ENCODE measurements at places on chromosomes 1 and 21. TPM values are rescaled to one million over a fixed set of nuclear protein-coding genes. Genes with fewer than 3 reads are reported as not detected.

- H3K4me1 ChIP-seq = peaks cover 22% of the 10 kb centered on the region
- no peaks in the 10 kb centered on the region for H3K27me3 ChIP-seq
- no peak for DNase-seq
- no peak overlapping the region for H3K27ac ChIP-seq
- H3K4me3 ChIP-seq = no peak overlapping the region
- H3K36me3 ChIP-seq = peaks cover 31% of the 10 kb centered on the region
Observed at GRCh38 chr1:156012051-156012817, 8.5 kb downstream of the SSR2 start.

Gene NR5A2
- 0.11 TPM for total RNA-seq

Gene KPRP
- total RNA-seq = not detected

DNA sequence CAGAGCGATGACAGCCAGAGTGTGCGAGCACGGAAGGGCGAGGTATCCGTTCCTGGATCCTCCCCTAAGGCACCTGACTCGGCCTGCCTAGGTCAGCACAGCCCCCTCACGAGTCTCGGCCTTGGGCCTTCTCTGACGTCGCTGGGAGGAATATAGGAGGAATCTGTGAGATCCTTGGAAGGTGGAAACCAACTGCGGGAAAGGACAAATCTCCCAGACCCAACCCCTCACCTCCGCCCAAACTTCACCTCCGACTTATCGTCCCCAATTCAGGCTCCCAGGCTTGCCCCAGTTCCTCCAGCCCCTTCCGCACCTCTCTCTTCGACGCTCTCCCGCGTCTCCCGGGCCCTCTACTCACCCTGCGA is 494 bp downstream of the APH1A start:
- H3K4me1 ChIP-seq = peaks cover 26% of the 10 kb centered on the region
- H3K36me3 ChIP-seq = no peaks in the 10 kb centered on the region
- no peaks in the 10 kb centered on the region for H3K27me3 ChIP-seq
- peak overlapping the region; percentile 84 for H3K27ac ChIP-seq
- H3K4me3 ChIP-seq = peak overlapping the region; percentile 89

DNA sequence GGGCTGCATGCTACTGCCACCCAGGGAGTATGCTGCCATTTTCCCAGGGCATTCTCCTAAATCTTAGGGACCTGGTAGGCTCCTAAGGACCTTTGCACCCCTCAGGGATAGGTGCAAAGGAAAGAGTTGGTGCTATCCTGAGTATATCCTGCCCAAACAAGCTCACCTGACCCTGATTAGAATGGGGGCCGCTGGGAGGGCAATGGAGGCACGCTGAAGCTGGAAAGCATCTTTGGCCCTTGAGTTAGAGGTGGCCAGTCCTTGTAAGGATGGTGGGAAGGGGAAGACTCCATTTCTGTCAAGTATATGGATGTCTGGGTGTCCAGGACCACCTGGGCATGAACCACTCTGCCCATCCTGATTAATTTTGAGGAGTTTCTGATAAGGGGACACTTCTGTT is 48.9 kb upstream of the A3GALT2 start:
- H3K4me3 ChIP-seq = no peak overlapping the region
- no peak for DNase-seq
- H3K27me3 ChIP-seq = peaks cover 11% of the 10 kb centered on the region
- no peaks in the 10 kb centered on the region for H3K36me3 ChIP-seq
- H3K4me1 ChIP-seq = no peaks in the 10 kb centered on the region

- H3K4me3 ChIP-seq = no peak overlapping the region
- no peak overlapping the region for H3K27ac ChIP-seq
- DNase-seq = no peak
- no peaks in the 10 kb centered on the region for H3K27me3 ChIP-seq
Observed at GRCh38 chr1:42259059-42259738, 75.8 kb downstream of the FOXJ3 start.

- H3K4me1 ChIP-seq = peaks cover 37% of the 10 kb centered on the region
- H3K4me3 ChIP-seq = no peak overlapping the region
- H3K27ac ChIP-seq = no peak overlapping the region
- no peak for DNase-seq
- no peaks in the 10 kb centered on the region for H3K27me3 ChIP-seq
Observed at GRCh38 chr1:226181996-226182714, 4.4 kb downstream of the ACBD3 start.

GRCh38 chr21:37546299-37546908 is 179.8 kb downstream of the DYRK1A start:
- no peak for DNase-seq
- peaks cover 5% of the 10 kb centered on the region for H3K27me3 ChIP-seq
- H3K27ac ChIP-seq = peak overlapping the region; percentile 85

DNA sequence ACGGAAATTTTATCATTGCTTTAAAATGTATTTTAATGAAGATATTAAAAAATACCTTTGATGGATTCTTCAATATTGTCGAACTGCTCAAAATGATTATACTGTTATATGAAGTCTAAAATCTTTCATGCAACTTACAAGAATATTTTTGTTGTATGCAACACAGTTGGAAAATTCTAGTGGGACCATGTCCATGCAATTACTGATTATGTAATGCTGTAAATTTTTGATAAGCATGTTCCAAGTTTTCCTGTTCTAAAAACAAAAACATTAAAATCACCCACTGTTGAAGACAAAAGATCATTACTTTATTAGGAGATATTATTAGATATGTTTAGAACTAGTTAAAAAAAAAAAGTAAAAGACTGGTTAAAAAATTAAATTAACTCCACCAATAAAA is 132.8 kb downstream of the NFIA start:
- no peaks in the 10 kb centered on the region for H3K36me3 ChIP-seq
- H3K4me3 ChIP-seq = no peak overlapping the region
- DNase-seq = no peak
- H3K27me3 ChIP-seq = no peaks in the 10 kb centered on the region
- no peak overlapping the region for H3K27ac ChIP-seq

GRCh38 chr1:224828691-224829090 is 100.8 kb upstream of the DNAH14 start:
- peaks cover 4% of the 10 kb centered on the region for H3K36me3 ChIP-seq
- H3K27ac ChIP-seq = no peak overlapping the region
- no peak overlapping the region for H3K4me3 ChIP-seq
- H3K27me3 ChIP-seq = peaks cover 45% of the 10 kb centered on the region
- no peaks in the 10 kb centered on the region for H3K4me1 ChIP-seq

Gene NTMT2
- not detected for total RNA-seq

GRCh38 chr1:70719154-70719553 is 308.1 kb downstream of the CTH start:
- no peak overlapping the region for H3K4me3 ChIP-seq
- H3K36me3 ChIP-seq = no peaks in the 10 kb centered on the region
- no peaks in the 10 kb centered on the region for H3K4me1 ChIP-seq
- no peak for DNase-seq
- H3K27me3 ChIP-seq = peaks cover 23% of the 10 kb centered on the region

- DNase-seq = no peak
- H3K4me1 ChIP-seq = peaks cover 73% of the 10 kb centered on the region
- no peaks in the 10 kb centered on the region for H3K36me3 ChIP-seq
- no peaks in the 10 kb centered on the region for H3K27me3 ChIP-seq
- H3K27ac ChIP-seq = peak overlapping the region; percentile 80
- H3K4me3 ChIP-seq = peak overlapping the region; percentile 83
Observed at GRCh38 chr1:15343729-15344128, 66.0 kb upstream of the EFHD2 start.

DNA sequence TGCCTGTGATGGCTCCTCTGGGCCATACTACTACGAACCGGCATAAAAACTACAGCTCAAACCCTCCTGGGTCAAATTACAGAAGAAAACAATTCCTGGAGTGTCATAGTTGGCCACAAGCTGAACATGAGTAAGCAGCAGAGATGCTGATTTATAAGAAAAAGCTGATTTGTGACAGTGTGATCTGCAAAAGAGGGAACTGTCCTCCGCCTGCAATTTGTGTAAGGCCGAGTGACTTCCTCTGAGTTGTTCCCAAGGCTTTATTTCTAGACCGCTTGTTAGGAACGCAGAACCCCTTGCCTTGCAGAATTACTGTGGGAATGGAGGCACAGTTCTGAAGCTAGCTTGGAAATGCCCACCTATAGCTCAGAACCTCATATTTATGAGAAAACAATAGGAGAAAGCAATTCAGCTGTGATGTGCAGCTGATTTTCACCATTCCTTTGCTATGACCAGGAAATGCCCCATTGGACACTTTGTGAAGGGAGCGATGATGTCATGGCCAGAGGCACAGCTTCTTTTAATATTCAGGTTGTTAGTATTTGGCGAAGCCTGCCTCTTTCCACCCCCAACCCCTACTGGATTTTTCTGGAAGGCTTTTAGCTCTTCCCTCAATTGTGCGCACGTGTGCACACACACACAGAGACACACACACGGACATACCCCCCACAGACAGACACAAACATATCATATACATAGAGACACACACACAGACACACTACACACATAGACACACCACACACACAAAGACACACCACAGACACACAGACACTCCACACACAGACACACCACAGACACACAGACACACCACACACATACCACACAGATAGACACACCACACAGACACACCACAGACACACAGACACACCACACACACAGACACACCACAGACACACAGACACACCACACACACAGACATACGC is 47.6 kb downstream of the IER5 start:
- H3K27me3 ChIP-seq = no peaks in the 10 kb centered on the region
- H3K27ac ChIP-seq = peak overlapping the region; percentile 83
- H3K4me1 ChIP-seq = peaks cover 70% of the 10 kb centered on the region

Gene PRAMEF11
- total RNA-seq = not detected

DNA sequence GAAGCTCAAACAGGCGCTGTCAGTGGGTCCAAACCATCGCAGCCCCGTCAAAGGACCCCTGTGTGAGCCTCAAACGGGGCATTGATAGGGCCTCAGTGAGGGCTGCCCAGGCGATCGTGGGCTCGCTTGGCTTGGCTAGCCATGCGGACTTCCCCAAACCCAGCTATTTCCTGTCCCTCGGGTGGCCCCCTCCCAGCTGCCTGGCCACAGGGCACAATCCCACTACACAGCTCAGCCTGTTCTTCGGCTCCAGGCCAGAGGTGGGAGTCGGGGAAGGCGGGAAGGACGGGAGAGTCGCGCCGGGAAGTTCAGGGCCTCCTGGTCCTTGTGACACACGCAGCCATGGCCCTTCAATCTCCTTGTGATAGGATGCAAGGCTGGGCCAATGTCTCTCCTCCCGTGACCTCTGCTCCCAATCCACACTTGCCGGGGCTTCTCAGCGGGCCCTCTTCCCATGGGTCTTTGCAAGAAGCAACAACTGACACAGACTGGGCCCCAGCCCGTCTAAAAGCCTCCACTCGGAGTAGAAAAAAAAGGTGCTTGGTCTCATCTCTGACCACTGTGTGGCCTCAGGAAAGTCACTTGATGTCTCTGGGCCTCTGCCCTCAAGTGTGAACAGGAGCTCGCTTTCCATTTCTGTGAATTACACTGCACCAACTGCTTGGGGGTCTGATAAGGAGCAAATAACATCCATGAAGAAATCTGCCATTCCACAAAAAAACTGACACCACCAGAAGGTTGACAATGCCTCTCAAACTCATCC is 7.1 kb upstream of the MATN1 start:
- peaks cover 13% of the 10 kb centered on the region for H3K4me1 ChIP-seq
- no peaks in the 10 kb centered on the region for H3K27me3 ChIP-seq
- peak overlapping the region; percentile 49 for H3K27ac ChIP-seq

Gene CFAP74
- total RNA-seq = not detected

Measured in natural killer cell treated with Interleukin-12 subunit alpha and Interleukin-12 subunit beta and Interleukin-15 and Interleukin-18, amount 100 ng/mL, for 72 hours (primary cell).